A172 (cell line): ENCODE measurements at places on chromosomes 12 and 14.

- no peak for DNase-seq
Observed at GRCh38 chr12:67797185-67797741, 148.7 kb downstream of the DYRK2 start.

DNA sequence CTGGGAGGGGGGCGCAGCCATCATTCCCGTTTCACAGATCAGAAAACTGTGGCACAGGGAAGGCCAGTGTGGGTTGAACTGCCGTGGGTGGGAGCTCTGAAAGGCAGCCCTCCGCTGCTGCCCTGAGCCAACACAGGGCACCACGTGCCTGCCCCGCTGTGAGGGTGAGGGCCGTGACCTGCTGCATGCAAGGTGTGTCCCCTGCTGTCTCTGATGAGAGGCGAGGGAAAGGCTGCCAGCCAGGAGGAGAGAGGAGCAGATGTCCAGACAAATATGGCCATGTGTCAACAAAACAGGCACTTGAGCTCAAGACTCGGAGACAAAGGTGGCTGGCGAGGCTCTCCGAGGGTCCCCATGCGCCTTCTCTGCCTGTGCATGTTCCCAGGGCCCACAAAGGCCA is 108.8 kb downstream of the RBM19 start:
- no peak for DNase-seq

GRCh38 chr14:96038920-96039632 is at the start of gene C14orf132:
Gene C14orf132 (plus strand): TSS chr14:96039362. CDS start chr14:96039501, 139 bp downstream.
- DNase-seq: peak; percentile 26

DNA sequence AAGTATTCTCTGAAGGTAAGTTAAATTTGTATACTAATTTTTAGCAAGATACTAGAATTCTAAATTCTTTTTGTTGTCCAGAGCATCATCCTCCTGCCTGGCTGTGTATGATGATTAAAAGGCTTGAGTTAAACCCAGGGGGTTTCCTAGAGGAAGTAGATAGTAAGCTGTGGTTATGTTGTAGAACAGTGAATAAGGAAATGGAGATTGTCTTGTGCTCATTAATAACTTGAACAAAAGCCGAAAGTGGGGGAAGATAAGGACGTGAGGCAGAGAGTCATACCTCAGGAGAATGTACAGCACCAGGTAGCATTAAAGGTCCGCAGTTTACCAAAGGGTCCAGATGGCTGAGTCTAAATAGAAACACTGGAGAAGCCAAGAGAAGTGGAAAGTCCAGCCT is 42.0 kb downstream of the CKB start:
- DNase-seq: no peak

DNA sequence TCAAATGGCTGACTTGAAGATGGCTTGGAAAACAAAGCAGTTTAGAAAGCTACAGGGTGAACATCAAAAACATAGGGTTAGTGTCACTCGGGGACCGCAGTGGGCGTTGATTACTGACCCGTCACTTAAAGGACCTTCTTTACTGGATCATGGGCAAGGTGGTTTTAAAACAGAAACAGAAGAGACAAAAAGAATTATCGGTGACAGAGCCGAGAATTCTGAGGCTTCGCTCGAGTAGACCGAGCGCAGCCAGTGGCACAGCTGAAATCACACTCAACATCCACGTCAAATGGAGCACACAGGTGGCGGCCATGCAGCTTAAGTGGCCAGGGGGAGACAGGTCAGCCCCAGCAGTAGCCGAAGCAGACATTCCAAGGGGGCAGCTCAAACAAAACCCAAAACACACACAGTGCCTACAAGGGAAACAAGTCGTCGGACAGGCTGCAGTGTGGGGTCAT is 17.3 kb downstream of the SNRNP35 start:
- no peak for DNase-seq

DNA sequence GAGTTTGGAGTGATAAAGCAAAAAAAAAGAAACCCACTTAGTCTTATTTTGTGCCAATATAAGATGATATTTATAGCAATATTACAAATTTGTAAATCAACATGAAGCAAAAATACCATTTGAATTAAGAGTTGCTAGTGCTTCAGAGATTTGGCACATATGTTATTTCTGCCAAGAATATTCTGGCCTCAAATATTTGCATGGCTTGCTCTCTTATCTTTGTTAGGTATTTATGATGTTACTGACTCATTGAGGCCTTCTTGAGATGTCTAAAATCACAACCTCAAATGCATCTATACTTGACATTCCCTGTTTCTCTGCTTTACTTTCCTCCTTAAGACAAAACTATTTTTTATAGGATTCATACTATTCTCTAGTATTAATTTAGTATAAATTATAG is 301.5 kb downstream of the NELL2 start:
- DNase-seq: peak; percentile 6

DNA sequence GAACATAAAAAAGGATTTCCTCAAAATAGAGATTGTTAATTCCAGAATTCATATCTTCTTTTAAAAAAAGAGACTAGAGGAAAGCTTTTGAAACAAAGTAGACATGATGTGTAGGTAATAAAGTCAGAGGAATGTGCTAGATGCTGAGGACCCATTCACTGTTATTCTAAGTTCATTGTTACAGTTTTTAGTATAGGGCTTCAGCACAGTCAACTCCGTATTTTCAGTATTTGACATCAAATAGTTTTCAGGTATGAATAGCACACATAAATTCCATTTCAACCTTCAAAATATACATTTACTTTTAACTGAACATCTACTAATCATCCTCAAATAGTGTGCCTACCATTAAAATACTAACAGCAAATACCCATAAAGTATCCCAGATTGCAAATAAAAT is 227.8 kb downstream of the EPS8 start:
- no peak for DNase-seq

DNA sequence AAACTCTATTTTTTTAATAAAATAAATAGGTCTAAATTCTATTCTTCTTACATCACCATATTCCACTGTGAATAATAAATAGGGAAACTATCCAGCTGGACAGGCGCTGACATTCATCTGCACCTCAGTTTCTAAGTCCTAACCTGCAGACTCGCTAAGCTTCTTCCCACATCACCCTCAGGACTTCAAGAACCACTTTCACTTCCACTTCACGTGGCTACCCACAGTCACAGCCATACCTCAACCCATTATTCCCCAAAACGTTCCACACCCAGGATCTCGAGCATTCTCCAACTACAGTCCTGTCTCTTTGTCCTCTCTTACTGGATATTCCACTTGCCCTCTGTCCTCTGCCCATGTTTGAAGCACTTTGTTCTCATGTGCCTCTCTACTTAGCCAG is 71.1 kb downstream of the C2CD5 start:
- DNase-seq: no peak

GRCh38 chr12:87897662-87898061 is 131.5 kb downstream of the C12orf50 start:
- no peak for DNase-seq

DNA sequence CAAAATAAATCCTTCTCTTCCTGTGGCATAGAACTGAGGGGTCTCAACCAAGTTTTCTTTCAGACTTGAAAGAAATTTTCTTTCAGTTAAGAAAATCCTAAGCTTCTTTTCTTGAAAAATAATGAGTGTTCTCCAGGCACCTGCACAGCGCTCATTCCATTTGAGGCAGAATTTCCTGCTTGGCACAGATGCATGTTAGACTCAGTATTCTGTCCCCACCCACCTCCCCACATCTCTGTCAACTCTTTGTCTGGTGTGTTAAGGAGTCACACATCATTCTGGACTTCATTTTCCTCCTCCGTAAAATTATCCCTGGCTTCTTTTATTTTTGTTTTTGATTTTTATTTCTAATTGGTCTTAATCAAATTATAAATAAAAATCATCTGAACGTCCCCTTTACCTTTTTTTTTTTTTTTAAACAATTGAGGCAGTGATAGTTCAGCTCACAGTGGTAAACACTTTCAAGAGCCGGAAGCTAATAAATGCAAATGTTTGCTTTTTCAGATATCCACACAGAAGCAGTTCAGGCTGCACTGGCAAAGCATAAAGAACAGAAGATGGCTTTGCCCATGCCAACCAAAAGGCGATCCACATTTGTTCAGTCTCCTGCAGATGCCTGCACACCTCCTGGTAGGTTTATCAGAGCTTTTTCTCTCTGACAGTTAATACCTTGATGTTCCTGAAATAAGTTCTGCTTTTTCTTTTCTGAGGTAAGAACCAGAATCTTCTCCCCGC is 104.0 kb upstream of the ATF1 start:
- DNase-seq: no peak

- DNase-seq: no peak
Observed at GRCh38 chr14:85279407-85279806, 250.5 kb upstream of the FLRT2 start.

DNA sequence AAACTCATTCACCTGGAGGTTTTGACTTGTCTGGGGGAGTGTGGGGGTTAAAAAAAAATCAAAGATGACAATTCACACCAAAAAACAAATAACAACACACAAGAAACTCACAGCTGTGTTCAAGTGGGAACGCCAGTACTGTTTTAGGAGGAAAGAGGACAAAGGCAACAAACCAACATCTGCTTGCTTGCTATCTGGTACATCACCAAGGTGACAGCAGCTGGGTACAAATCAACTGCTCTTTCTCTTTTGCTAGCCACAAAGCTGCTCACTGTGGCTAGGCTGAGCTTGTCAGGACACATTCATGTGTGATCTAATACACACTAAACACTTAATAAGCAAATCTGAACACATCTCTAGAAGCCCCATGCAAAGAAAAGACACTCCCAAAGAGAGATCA is 128.0 kb upstream of the RAP1B start:
- no peak for DNase-seq

- no peak for DNase-seq
Observed at GRCh38 chr12:91483471-91483985, 300.9 kb upstream of the DCN start.

DNA sequence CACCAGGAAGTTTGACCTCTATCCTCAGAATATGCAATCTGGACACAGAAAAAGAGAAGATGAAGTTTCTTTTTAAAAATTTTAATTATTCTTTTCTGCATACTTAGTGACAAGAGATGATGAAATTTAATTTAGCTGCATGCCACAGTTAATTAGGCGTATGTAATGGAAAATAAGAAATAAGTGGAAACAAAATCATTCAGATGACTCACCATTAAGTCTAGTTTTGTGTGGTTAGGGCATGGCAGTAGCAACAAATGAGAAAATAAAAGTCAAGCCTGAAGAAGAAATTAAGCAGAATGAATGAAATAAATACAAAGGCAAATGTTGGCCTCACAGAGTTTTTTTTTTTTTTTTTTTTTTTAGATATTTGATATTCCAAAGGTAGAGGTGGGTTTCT is 30.9 kb upstream of the KLRD1 start:
- DNase-seq: no peak

- DNase-seq: no peak
Observed at GRCh38 chr14:87286191-87286590, 706.8 kb downstream of the GALC start.

GRCh38 chr12:123006977-123007376 is 26.5 kb downstream of the ARL6IP4 start:
- DNase-seq: no peak

GRCh38 chr12:131430158-131430742 is 280.6 kb upstream of the SFSWAP start:
- no peak for DNase-seq

- DNase-seq: no peak
Observed at GRCh38 chr12:27521981-27522380, 2.0 kb upstream of the PPFIBP1 start.

- DNase-seq: no peak
Observed at GRCh38 chr14:71675126-71675899, 256.9 kb upstream of the RGS6 start.

GRCh38 chr12:24905431-24905830 is 43.5 kb downstream of the BCAT1 start:
- DNase-seq: no peak

- no peak for DNase-seq
Observed at GRCh38 chr12:20127413-20127812, 240.9 kb upstream of the PDE3A start.

DNA sequence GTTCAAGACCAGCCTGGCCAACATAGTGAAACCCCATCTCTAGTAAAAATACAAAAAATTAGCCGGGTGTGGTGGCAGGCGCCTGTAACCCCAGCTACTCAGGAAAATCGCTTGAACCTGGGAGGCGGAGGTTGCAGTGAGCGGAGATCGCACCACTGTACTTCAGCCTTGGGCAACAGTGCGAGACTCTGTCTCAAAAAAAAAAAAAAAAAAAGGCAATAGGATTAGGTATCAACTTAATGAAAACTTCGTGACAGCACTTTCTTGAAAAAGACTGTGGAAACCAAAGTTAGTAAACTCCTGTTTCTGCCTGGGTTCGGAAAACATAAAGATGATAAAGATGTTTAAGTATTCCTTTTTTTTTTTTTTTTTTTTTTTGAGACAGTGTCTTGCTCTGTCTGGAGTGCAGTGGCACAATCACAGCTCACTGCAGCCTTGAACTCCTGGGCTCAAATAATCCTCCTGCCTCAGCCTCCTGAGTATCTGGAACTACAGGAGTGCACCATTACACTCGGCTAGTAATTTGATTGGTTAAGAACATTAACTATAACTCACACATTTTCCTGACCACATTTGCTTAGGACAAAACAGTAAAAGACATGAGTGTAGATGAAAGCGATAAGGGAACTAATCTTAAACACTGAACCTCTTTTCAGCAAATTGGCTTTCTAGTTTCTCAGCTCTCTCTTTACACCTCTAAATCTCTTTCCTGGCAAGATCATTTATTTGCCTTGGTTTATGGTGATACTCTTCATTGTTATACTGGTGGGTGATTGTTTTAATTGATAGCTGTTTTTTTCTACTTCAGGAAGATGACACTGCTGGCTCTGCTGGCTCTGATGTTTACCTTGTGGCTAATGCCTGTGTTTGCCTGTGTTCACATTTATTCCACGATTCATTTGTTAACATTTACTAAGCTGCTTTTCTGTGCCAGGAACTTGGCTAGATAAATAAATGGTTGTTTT is 15.8 kb downstream of the HIF1A start:
- no peak for DNase-seq
